CD14-positive monocyte (primary cell): ENCODE measurements at places on chromosomes 5 and 9. TPM values are rescaled to one million over a fixed set of nuclear protein-coding genes. Genes with fewer than 3 reads are reported as not detected.

The PNPLA7 gene
- 1.0 and 1.1 TPM in 2 replicates for polyA plus RNA-seq

The ANKRD20A1 gene
- polyA plus RNA-seq, result not detected

- H3K36me3 ChIP-seq, result no peaks in the 10 kb centered on the region
- no peaks in the 10 kb centered on the region for H3K4me1 ChIP-seq
- DNase-seq, result no peak
- no peak overlapping the region for H3K27ac ChIP-seq
Measured at GRCh38 chr5:180990882-180991242, 2.2 kb downstream of the BTNL3 start.

DNA sequence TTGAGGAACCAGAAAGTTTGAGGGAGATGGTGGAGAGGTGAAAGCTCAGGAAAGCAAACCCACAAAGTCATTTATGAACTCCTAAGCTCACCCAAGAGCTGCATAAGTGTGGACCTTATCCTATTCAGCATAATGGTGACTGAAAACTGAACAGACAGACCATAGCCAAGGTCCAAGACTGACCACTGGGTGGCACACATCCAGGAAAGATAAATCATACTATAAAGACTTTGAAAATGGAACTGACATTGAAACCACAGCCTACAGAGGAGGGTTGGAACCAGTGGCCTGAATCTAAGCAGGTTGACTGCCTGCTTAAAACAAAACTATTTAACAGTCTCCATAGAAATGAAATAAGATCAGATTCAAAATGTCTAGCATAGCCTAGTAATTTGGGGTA is 121.0 kb upstream of the RGS7BP start:
- DNase-seq, result no peak
- no peaks in the 10 kb centered on the region for H3K27me3 ChIP-seq
- no peaks in the 10 kb centered on the region for H3K36me3 ChIP-seq

GRCh38 chr9:85522459-85523092 is 219.2 kb downstream of the AGTPBP1 start:
- H3K27ac ChIP-seq, result no peak overlapping the region
- peaks cover 11% of the 10 kb centered on the region for H3K27me3 ChIP-seq
- peak overlapping the region; percentile 81 for H3K4me3 ChIP-seq
- H3K36me3 ChIP-seq, result no peaks in the 10 kb centered on the region

- peaks cover 3% of the 10 kb centered on the region for H3K4me1 ChIP-seq
- no peak for DNase-seq
- H3K36me3 ChIP-seq, result no peaks in the 10 kb centered on the region
Measured at GRCh38 chr5:180139731-180140055, 68.1 kb upstream of the RNF130 start.

DNA sequence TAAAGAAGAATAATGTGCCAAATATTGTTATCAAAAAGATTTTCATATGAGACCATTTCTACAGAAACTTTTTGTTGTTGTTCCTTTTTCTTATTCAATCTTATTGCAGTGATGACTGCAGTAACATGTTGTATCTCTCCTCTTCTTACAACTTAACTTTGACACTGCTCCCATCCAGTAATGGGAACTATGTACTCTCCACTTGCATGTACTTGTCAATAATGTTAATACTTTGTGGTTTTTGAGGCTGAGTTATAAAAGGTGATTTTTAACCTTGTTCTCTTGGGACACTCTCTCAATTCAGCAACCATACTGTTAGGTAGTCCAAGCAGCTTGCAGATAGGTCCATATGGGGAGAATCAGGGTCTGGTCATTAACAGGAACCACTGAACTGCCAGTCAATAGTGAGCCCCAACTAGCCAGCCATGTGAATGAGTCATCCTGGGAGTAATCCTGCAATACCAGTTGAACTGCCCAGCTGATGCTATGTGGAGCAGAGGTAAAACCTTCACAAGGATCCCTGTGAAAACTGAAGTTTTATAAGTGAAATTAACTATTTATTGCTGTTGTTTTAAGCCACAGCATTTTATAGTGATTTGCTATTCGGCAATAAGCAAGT is 199.6 kb upstream of the DAB2 start:
- no peaks in the 10 kb centered on the region for H3K36me3 ChIP-seq
- no peak overlapping the region for H3K4me3 ChIP-seq
- H3K4me1 ChIP-seq, result no peaks in the 10 kb centered on the region
- H3K27me3 ChIP-seq, result no peaks in the 10 kb centered on the region
